Kidney epithelial cell (primary cell): ENCODE measurements at places on chromosomes 1 and 21.

GRCh38 chr1:72375226-72375625 lies 92.9 kb upstream of the NEGR1 start:
- DNase-seq: no peak

- no peak for DNase-seq
These were observed 146.4 kb downstream of the CDC7 start for GRCh38 chr1:91647061-91647460.

- no peak for DNase-seq
These were observed 9.1 kb downstream of the VANGL2 start for GRCh38 chr1:160409486-160409885.

- DNase-seq: no peak
These were observed 18.1 kb downstream of the PLOD1 start for GRCh38 chr1:11952455-11953109.

GRCh38 chr1:44945967-44946366 lies 40.4 kb downstream of the EIF2B3 start:
- DNase-seq: no peak

GRCh38 chr21:15860541-15860940 lies 130.8 kb downstream of the USP25 start:
- DNase-seq: no peak

- DNase-seq: no peak
These were observed 111.1 kb downstream of the LMO4 start for GRCh38 chr1:87439821-87440220.

DNA sequence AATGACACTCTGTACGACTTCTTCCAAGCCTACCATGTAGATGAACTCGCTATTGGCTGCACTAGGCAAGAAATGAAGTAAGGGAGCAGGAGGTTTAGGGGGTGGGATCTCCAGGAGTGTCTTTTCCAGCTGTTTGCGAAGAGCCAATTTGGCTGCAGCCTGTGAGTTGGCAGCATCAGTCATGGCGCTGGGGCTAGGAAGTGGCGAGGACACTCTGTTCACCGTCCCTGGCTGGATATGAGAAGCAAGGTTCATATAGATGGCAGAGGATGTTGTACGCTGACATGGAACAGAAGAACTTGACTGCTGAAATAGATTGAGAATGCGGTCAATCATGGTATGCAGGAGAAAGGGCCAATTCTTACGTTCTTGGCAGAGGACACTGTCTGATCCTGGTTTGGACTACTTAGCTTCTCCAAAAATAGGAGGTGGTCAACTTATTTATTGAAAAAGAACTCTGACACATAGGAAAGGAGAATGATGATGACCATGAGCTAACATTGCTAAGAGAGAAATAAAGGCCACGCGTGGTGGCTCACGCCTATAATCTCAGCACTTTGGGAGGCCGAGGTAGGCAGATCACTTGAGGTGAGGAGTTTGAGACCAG lies 41.2 kb downstream of the SLC27A3 start:
- DNase-seq: no peak

- no peak for DNase-seq
These were observed 378 bp upstream of the F13B start for GRCh38 chr1:197067457-197067818.

- DNase-seq: no peak
These were observed 29.2 kb upstream of the HHAT start for GRCh38 chr1:210299501-210299900.

GRCh38 chr1:221025956-221026355 lies 146.7 kb downstream of the HLX start:
- no peak for DNase-seq
